ENCODE measurements at places on chromosomes 2 and 18.

GRCh38 chr2:222270396-222270795 is 28.4 kb downstream of the PAX3 start:
- DNase-seq: no peak

- DNase-seq: no peak
Measured at GRCh38 chr2:184851576-184851975, 253.2 kb downstream of the ZNF804A start.

GRCh38 chr2:20755132-20755800 is 67.6 kb downstream of the LDAH start:
- peak; percentile 29 for DNase-seq

DNA sequence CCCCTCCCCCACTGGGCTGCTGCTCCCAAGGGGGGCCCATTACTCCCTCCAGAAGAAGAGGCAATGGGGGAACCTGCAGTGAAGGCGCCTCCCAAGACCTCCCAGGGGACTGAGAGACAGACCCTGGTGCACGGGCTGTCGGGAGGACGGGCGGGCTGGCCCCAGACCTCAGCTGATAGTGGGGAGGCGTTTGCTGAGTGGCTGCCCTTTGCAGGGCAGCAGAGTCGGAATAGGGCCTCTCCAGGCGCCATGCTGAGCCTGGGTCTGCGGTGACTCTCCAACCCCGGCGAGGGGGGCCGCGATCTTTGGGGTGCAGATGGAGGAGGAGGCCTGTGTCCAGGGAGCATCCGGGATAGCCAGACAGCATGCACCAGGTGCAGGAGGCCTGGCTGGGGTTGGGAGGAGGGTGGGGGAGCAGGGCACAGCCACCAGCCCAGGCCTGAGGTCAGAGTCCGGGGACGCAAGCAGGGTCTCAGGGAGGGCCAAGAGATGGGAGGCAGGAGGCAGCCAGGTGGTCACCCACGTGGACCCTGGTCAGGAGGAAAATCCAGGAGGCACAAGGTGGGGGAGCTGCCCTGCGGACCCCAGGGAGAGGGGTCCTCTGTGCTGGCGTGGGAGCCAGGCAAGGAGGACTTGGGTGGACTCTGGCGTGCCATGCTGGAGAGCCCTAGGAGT is 11.0 kb downstream of the CROCC2 start:
- DNase-seq: no peak

GRCh38 chr2:119202610-119203310 is 20.9 kb upstream of the STEAP3 start:
- no peak for DNase-seq

DNA sequence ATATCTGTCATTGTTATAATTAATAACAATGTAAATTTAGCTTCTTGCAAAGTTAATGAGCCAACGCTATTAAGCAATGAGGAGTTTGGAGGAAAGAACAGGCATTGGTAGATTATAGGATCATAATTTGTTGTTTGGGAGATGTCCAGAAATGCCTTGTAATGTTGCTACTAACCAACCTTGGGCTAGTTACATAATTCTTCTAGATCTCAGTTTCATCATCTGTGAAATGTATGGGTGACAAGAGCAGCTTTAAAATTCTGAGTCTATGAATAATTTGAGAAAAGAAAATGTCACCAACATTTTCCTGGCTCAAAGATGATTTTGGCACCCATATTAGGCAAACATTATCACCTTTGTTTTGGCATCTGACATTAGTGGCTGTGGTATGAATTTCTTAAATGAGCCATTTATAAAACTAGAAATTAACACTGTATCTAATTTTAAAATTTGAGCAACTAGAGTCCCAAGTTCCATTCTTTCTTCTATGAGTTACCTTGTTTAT is 2.9 kb downstream of the TMEM178A start:
- no peak for DNase-seq

DNA sequence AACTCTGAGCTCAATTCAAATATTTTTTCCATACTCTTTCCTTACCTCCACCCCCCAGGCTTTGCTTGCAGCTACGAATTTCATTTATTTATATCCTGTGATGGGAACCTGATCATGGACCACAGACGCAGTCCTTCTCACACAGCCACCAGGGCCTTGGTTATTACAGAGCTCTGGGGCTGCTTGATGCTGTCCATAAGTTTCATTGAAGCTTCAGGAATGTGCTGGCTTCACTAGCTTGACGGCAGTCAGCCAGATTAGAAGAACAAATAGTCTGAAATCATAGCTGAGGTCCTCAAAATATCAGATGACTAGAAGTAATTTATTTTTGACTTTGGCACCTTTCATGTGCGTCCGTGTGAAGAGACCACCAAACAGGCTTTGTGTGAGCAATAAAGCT is 104.9 kb downstream of the VWA3B start:
- no peak for DNase-seq

DNA sequence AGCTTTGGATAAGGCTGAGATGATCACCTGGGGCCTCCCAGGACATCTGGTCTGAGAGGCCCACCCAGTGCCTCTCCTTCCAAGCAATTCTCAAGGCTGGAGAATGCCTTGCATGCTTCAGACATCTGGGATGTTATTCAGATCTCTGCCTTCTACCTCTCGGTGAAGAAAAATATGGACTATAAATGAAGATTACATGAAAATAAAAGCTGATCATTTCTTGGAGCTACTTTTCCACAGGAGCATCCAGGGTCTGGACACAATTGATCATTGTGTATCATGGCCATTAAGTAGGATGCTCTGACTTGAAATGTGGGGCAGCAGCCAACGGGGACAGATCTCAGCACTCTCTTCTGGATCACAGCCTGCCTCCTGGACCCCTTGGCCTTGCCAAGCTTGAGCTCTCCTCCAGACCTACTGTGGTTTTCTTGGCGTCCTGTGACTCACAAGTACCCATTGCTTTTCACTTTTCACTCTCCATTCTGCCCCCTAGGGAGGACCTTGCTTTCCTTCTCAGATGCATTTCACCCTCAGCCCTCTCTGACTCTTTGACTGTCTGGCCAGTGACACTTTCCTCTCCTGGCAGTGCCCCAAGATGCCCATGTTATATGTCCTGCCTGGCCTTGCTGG is 203.1 kb downstream of the INSIG2 start:
- no peak for DNase-seq

DNA sequence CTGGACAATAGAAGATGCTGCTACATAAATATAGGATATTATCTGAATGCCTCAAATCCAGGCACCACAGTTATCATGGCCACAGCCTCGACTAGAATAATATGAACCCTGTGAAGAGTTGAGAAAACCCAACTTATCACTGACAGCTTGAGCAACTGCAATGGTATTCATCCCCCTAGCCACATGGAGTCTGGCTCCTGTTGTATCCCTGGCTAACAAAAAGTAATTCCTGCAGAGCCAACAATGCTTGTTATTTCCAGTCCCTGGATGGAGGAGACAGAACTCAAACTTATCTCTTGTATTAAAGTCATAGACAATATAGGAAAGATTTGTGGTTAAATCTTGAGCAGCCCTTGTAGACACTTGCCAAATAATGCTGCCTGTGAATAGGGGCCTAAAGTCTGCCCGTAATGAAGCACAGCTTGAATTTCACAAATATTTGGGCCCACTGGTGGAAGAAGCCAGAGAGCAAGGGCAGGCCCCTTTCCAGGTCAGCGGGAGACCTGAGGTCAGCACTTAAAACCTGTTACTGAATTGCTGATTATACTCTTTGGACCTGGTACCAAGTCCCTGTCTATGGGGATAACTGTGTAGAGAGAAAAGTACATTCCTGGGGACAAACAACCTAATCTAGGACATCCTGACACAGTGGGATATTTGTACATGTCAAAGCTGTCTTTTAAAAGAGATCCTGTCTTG is 28.4 kb upstream of the SUCLG1 start:
- no peak for DNase-seq

DNA sequence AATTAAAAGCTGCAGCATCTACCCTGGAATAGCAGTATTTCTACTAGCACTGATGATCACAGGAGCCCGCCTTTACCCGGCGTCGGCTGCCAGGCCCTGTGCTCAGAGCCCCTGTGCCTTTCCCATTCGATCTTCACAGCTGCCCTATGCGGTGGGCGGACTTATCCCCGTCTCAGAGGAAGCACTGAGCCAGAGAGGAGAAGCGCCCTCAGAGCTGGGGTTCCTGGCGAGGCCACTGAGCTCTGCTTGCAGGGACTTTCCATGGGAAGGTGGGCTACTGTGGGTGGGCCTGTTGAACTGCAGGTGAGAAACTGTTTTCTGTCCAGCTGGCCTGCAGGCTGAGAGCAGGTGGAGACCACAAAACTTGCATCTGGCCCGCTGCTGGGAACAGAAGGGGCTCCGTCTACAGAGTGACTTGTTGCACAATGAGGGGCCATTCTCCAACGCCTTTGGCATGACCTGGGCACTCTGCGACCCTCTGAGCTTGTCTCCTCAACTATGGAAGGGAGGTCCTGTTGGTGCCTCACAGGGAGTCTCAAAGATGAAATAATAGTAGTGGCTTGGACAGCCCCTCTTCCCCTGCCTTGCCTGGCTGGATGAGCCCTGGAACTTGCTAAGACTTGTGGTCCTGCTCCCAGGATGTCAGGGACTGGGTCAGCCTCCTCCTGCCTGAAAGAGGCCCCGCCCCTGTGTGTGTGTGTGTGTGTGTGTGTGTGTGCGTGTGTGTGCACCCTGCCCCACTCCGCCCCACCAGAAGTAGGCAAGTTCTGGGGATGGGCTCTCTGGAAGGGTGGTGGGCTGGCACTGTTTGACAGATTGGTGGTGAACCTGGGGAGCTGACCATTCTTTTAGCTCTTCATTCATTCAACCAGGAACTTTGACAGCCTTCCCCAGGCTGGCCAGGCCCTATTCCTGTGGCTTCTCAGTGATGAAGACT is 32.7 kb downstream of the GLI2 start:
- DNase-seq: no peak

DNA sequence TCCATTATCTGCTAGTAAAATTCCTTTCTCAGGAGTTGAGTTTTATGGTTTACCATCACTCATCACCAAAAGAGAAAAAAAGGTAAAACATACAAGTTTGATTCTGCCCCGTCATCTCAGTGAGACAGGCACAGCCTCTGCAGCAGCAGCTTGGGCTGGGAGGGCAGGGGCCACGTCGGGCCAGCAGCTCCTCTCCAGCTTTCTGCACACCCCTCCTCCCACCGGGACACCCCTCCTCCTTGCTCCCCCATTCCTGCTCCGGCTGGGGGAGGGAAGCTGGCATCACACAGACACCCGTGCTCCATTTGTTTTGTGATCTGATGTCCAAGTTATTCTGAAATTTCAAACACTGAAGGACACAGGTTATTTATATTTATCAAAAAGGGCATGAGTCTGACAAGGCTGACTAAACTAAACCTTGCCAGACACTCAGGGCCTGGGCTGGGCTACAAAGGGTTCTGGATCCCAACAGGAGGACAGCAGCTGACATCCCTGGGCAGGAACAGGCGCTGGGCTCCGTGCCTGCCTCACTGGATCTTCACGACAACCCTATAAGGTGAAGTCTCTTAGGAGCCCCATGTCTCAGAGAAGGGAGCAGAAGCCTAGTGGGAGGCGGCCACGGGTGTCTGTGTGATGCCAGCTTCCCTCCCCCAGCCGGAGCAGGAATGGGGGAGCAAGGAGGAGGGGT is 71.4 kb downstream of the HDAC4 start:
- DNase-seq: no peak

DNA sequence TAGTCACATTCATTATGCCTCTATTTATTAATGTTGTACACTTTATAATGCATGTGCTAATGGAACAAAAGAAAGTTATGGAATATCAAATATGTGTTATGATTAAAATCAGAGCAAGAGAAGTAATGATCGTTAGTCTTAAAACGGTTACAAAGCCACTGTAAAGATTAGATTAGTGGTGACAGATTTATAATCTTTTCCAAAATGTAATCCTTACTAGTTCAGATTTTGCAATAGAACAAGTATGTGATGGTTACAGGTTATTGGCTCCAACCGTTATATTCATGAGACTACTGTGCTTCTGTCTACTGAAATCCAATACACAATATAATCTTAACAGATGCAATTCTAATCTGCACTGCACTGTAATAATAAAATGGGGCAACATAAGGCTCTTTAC is 180.6 kb downstream of the ZNF521 start:
- DNase-seq: no peak

DNA sequence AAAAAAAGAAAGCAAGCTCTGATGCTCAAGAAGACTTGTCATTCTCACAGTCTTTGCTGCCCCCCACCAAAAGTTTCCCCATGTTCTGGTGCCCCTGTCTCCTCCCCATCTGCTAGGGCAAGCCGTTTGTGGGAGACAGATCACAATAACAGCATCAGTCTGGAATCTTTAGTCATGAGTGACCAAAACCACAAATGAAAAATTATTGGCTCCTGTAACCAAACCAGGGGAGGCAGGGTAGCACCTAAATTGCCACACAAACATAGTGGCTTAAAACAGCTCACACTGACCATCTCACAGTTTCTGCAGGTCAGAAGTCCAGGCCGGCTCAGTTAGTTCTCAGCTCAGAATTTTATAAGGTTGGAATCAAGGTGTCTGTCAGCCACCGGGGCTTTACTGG is 9.1 kb upstream of the B3GNT7 start:
- DNase-seq: no peak

- no peak for DNase-seq
Measured at GRCh38 chr2:54947646-54948045, 102.6 kb downstream of the RTN4 start.

GRCh38 chr2:60881047-60881932 is at the start of gene REL:
Gene REL (plus strand): TSS chr2:60881574. CDS start chr2:60881841, 267 bp downstream.
- DNase-seq: peak; percentile 91

- DNase-seq: no peak
Measured at GRCh38 chr2:133791191-133791590, 222.9 kb upstream of the NCKAP5 start.

DNA sequence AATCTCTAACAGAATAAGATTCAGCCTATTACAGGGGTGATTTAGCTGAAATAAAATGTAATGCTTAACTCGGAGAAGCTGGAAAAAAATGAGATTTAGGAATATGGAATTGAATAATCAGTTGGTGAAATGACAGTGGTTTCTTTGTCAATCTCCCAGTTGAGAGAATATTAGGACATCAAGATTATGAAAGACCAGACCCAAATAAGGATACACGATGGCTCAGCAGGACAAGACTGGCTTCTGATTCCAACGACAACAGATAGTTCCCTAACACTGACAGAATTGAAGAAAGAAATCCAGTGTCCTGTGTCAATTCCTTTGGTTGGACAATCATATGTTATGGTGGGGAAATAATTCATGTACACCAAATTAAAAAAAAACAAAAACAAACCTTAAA is 55.8 kb downstream of the HRH4 start:
- no peak for DNase-seq

DNA sequence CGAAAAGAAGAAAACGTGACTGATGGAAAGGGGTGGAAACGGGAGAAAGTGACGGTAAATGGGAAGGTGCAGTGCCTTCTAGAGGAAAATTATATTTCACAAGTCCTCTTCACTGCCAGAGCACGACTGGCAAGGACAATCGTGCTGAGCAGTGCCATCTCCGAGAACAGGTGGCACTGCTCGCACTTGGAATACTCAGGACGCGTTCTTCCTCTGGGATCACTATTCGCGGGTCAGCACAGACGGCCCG is 364 bp downstream of the STAT1 start:
- no peak for DNase-seq

- no peak for DNase-seq
Measured at GRCh38 chr2:177882501-177882900, 190.1 kb downstream of the PDE11A start.

GRCh38 chr2:164913640-164914350 is 41.5 kb downstream of the SLC38A11 start:
- peak; percentile 65 for DNase-seq

Data from SK-MEL-5 (cell line).